Tibial nerve (tissue), 4 donors: ENCODE measurements at places on chromosomes 1 and 21. TPM values are rescaled to one million over a fixed set of nuclear protein-coding genes. Genes with fewer than 3 reads are reported as not detected.

Gene C1orf94
- total RNA-seq = not detected

Gene TMEM125
- total RNA-seq = 0.20 TPM

Gene LRRC7
- 21.3 TPM for total RNA-seq

Gene ELAVL4
- total RNA-seq = not detected

Gene CR1
- 7.9 TPM for total RNA-seq

Gene ARHGAP30
- 6.1 TPM for total RNA-seq

Gene OR11L1
- not detected for total RNA-seq

Gene MMEL1
- total RNA-seq = 0.21 TPM
